NCI-H510A (cell line): ENCODE measurements at places on chromosomes 6 and 20.

GRCh38 chr20:32439132-32439829 is 81.2 kb downstream of the ASXL1 start:
- no peak for DNase-seq

- no peak for DNase-seq
Measured at GRCh38 chr20:62790075-62790474, 6.2 kb upstream of the MRGBP start.

- no peak for DNase-seq
Measured at GRCh38 chr20:41017448-41018042, 11.1 kb upstream of the TOP1 start.

GRCh38 chr20:59443550-59443949 is 143.1 kb downstream of the EDN3 start:
- no peak for DNase-seq

- DNase-seq, result no peak
Measured at GRCh38 chr6:90387383-90387775, 90.7 kb upstream of the BACH2 start.

GRCh38 chr20:51480507-51481270 is 61.8 kb downstream of the NFATC2 start:
- no peak for DNase-seq

DNA sequence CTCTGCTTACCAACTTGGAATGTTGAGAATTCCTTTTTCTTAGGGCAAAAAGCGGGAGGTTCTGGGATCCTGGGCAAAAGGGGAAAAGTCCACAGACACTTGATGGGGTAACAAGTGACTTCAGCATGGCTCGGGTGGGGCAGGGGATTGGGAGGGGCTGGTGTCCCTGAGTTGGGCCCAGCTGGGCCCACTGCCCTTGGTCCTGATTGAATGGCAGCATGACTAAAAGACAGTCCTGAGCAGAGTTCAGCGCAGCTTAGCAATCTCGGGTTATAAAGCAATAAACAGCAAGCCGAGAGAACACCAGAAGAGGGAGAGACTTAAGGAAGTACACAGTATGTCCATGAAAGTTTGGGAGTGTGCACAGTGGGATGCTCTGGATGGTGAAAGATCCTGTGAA is 5.6 kb downstream of the PPP2R5D start:
- DNase-seq, result no peak

GRCh38 chr6:112163295-112164257 is 76.2 kb downstream of the FAM229B start:
- DNase-seq, result no peak

- no peak for DNase-seq
Measured at GRCh38 chr6:149314325-149314905, 3.1 kb upstream of the TAB2 start.

GRCh38 chr20:20847814-20848213 is 135.4 kb upstream of the RALGAPA2 start:
- DNase-seq, result no peak

DNA sequence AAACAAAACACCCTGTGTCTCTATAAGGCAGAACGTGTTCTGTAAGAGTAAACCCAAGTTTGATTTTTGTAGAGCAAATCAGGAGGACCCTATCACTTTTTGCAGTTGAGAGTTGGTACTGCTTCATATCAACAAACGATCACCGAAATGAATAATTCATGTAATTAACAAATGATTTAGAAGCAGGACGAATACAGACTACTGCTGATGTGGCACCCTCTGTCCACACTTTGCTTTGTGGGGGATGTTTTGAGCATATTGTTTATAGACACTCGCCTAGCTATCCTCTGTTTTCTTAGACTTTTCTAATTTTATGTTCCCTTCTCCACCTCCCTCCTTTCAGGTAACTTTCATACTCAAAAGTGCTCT is 1.5 kb downstream of the CD2AP start:
- DNase-seq, result no peak

- DNase-seq, result no peak
Measured at GRCh38 chr6:137487869-137488149, 6.4 kb downstream of the OLIG3 start.

DNA sequence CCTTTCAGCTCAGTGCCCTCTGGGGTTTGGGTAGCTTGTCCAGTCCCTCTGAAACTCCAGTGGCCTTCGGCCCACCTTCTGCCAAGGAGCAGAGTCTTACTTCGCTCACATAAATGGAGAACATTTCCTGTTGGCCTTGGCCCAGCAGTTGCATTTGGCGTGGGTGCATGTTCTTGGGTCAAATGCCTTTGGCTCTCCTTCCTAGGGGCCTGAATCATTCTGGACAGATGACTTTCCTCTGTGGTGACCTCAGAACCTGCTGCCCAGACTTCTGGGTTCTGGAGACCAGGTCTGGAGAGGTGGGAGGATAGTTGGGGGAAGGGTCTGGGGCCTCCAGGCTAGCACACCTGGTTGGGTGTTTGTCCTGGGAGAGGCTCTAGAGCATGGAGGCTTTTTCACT is 29.3 kb downstream of the BCAS4 start:
- no peak for DNase-seq

DNA sequence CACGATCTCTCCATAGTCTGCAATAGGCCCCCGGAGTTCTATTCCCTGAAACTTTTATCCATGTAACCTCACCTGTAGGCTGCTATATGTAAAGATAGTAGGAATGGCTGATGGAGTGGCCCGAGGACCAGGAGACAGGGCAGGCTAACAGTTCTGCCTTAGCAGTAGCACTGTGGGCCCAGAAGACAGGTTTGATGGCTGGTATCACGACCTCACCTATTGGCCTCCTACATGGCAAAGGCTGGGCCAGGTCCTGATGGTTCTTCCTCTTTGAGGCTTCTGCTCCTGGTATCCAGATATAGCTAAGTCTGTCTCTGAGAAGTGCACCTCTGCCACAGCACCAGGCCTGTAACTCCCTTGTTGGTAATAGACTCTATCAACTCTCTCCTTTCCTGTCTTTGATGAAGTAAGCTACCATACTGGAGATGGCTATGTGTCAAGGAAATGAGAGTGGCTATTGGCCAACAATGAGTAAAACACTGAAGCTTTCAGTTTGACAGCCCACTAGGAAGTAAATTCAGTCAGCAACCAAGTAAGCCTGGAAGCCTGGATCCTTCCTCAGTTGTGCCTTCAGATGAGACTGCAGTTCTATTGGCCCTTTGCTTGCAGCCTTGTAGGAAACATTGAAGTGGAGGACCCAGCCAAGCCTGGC is 5.7 kb downstream of the SPEF1 start:
- no peak for DNase-seq
